Activated T-cell treated with anti-CD3 and anti-CD28 coated beads, Interleukin-2, amount 50 U/mL, for 4 hours (primary cell): ENCODE measurements at places on chromosomes 1 and 21. TPM values are rescaled to one million over a fixed set of nuclear protein-coding genes. Genes with fewer than 3 reads are reported as not detected.
A peak's percentile ranks its signal among the peaks of the same experiment; 100 is the strongest.

DNA sequence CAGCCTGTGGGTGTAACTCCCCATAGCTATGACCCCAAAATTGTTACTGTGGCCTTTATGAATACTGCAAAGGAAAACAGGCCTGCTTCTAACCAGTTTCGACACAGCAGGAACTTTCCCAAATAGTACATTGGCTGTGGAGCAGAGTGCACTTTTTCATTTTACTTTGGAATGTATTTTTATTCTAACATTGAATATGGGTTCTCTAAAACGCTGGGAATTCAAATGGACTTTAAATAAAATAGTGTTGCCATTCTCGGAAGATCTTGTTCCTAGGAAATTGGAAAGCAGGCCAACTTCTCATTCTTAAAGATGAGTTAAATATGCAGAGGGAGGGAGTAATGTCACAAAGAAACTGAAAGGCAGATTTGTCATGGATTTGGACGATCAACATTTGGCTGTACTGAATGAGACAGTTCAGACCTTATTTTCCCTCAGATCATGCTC is 39.6 kb upstream of the ARHGAP29 start:
- no peak for DNase-seq

DNA sequence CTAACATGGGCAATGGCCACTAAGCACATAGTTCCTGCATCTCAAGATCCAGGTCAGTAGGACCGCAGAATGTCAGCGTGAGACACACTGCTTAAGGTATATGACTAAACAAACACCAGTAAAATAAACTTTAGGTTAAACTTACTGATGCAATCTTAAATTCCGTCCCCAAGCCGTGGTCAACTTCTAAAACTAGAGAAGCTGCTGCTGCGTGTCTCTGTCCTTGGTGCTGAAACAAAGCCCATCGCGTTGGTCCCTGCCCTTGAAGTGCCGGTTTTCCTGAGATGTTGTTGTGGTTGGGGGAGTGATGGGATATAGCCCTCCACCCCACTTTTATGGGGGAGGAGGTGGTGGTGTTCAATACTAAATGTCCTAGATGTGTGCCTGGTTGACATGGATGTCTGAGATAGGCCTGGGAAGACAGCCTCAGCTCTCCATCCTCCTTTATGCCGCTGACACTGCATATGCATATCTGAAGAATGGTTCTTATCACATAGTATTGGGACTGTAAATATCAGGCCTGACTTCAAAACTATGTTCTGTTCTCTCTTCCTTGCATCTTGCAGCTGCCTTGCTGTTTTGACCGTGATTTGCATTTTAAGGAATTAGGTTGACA is 72.0 kb upstream of the KCNA3 start:
- peak; percentile 41 for DNase-seq

The ACOT7 gene
- 92.8 TPM for total RNA-seq

GRCh38 chr1:32775640-32776337 is 41.4 kb downstream of the YARS1 start:
- no peak for DNase-seq

DNA sequence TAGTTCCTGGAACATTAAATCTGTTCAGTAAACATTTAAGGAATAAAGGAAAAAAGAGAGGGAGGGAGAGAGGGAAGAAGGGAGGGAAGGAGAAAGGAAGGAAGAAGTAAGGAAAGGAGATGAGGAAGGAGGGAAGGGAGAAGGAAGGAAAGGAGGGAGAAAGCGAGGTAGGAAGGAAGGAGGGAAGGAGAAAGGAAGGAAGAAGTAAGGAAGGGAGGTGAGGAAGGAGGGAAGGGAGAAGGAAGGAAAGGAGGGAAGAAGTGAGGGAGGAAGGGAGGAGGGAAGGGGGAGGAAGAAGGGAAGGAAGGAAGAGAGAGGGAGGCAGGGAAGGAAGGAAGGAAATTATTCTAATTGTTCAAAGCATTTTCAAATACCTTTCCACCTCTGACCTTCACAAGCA is 77.2 kb upstream of the JUN start:
- DNase-seq = no peak

GRCh38 chr1:23566304-23566703 is 7.0 kb upstream of the ID3 start:
- DNase-seq = no peak

DNA sequence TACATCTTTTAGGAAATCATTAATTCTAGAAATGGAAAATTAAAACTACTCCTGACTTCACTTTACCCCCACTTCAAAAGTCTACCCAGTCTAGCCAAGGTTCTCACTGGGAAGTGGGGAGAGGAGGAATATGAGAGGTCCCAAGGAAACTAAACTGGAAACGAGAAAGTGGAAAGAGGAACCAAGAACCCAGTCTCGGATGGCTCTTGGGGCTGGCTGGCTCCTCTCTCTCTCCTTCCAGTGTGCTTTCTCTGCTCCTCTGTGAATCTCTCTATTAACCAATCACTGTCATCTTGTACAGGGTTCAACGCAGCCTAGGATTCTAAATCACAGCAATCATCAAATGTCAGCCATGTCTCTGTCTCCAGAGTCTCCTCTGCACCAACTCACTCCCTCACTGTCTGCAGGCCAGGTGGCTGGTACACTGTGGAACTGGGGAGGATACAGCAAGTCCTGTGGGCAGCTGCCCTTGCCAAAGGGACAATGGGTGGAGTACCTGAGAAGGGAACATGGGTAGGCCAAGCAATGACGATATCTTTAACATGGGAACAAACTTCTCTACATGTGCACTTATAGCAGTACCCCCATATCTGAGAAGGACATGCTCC is 33.7 kb downstream of the GNB1 start:
- no peak for DNase-seq

DNA sequence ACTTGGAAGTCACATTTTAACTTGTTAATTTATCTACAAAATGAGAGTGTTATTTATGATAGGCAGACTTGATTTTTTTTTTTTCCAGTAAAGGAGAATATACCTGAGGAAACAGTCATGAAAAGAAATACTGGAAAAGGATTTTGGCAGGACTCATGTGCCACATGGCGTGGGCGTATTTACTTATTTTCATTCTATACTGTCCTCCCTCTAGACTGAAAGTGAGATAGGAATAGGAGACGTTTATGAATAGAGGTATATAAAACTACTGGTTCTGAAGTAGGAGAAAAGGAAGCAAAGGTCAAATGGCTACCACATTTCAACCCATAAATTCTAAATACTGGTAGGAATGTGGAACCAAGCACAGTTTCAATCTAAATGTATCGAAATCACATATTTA is 94.8 kb upstream of the MPC2 start:
- DNase-seq = no peak

The CD164L2 gene
- not detected for total RNA-seq

- DNase-seq = no peak
Observed at GRCh38 chr1:80056179-80056578, 1049.6 kb upstream of the ADGRL4 start.

- DNase-seq = no peak
Observed at GRCh38 chr1:68401506-68401905, 48.2 kb downstream of the RPE65 start.

- DNase-seq = peak; percentile 36
Observed at GRCh38 chr1:89519779-89520358, 4.8 kb upstream of the LRRC8B start.

The PAQR6 gene
- total RNA-seq = 3.6 TPM

GRCh38 chr1:184747089-184747955 is 7.3 kb downstream of the EDEM3 start:
- DNase-seq = no peak

DNA sequence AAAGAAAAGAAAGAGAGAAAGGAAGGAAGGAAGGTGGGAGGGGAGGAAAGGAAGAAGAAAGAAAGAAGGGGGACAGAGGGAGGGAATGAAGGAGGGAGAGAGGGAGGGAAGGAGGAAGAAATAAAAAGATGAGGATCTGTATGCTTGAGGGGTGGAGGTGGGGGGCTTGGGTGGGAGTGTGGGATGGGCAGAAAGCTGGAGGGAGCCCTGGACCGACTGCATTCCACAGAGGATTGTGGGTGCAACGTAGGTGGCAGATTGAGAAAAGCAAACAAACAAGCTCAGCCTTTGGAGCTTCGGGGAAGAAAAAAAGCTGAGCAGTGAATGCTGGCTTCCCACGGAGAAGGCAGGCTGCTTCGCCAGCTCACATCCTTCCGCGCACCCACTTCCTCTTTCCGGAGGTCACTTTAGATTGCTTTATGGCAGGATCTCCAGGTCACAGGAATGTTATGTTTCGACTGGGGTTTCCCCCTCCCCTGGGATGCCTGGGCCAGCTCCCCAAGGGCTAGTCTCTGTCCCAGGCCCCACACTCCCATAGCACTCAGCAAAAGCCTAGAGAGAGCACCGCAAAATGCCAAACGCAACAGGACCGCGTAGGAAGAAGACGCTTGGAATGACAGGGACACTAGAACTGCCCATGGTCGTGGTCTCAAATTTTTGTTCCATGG is 20.7 kb upstream of the LGALS8 start:
- no peak for DNase-seq

The SPATA17 gene
- not detected for total RNA-seq

DNA sequence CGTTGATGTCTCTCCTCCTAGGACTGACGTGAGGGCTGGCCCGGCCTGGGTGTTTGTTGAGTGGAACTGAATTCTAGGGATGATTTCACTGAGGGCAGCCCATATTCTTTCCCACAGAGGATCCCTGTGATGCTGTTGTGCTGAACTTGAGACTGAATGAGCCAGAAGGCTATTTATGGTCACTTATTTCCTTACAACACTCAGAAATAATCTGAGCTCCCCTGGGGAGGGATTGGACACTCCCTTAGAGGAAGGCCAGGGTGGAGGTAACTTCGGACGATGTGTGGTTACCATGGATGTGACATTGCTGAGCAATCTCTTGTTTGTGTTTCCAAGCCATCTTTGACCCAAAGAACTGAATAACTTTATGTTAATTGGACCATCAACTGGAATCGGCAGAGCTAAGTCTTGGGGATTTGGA is 5.1 kb upstream of the TMCO4 start:
- no peak for DNase-seq

DNA sequence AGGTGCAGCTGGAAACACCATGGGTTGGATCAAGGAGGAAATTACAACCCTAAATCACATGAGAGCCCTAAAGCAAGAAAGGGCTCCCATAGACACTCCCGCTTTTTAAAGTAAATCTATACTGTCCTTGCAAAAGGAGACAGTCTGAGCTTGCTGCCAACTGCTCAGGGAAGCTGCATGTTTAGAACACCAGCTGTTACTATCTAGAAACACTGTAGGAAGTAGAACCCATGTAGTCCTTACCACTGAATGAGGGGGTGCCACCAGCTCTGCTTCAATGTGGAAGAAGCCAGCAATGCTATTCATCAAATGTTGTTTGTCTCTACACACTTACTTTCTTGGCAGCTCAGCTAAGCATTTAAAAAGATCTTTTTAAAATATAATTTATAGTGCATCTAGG is 79.8 kb downstream of the PIGK start:
- DNase-seq = no peak

DNA sequence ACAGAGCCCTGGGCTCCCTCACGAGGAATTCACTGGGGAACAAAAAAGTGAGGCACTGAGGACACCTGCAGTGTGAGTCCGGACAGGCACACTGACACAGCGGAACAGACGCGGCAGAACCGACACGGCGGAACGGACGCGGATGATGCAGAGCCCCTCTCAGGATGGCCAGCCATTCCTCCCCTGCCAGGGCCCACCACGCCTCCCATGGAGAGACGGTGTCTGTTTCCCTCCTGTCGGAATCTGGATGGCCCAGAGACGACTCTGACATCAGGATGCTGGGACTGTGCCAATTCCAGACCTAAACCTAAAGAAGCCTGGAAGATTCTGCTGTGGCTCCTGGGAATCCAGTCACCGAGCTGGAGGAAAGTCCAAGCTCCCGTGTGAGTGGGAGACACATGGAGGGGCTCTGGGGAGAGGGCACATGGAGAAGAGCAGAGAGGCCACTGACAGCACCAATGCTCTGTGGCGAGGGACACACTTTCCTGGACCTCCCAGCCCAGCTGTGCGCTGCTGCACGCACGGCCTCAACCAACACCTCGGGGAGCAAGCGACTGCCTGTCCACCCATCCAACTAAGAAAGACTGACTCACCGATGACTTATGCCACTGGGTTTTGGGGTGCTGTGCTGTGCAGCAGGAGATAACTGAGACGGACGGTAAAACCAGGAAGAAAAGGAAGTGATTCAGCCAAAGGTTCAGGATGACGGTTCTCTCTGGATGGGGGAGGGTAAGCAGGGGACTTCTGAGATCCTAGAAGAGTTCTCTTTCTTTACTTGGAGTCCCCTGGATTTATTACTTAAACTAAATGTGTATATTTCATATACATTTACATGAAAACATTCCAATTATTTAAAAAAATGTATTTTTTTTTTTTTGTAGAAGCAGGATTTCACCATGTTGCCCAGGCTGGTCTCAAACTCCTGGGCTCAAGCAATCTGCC is 23.3 kb downstream of the ZBTB17 start:
- no peak for DNase-seq

- peak; percentile 43 for DNase-seq
Observed at GRCh38 chr21:42193131-42193671, 25.7 kb upstream of the ABCG1 start.

The WNT2B gene
- 0.24 TPM for total RNA-seq

- DNase-seq = no peak
Observed at GRCh38 chr1:156488566-156489165, 11.9 kb downstream of the MEF2D start.

- no peak for DNase-seq
Observed at GRCh38 chr1:86788300-86789206, 84.2 kb downstream of the SH3GLB1 start.

GRCh38 chr21:18614303-18614702 is 210.7 kb upstream of the TMPRSS15 start:
- no peak for DNase-seq

GRCh38 chr21:32389337-32390015 is 3.3 kb downstream of the URB1 start:
- no peak for DNase-seq

The RAP1GAP gene
- total RNA-seq = 1.4 TPM

The MATN1 gene
- total RNA-seq = 2.3 TPM

GRCh38 chr1:198628067-198628455 is 10.8 kb upstream of the PTPRC start:
- DNase-seq = no peak

GRCh38 chr1:85317560-85317959 is 41.1 kb upstream of the BCL10 start:
- DNase-seq = no peak

- DNase-seq = no peak
Observed at GRCh38 chr1:204409123-204409522, 2.5 kb downstream of the PPP1R15B start.

- no peak for DNase-seq
Observed at GRCh38 chr21:44006656-44007055, 5.5 kb upstream of the TRAPPC10 start.

GRCh38 chr1:30701258-30701633 is 22.1 kb downstream of the MATN1 start:
- no peak for DNase-seq

GRCh38 chr1:160578175-160578524 is 1.1 kb downstream of the CD84 start:
- no peak for DNase-seq

The HAO2 gene
- total RNA-seq = not detected

DNA sequence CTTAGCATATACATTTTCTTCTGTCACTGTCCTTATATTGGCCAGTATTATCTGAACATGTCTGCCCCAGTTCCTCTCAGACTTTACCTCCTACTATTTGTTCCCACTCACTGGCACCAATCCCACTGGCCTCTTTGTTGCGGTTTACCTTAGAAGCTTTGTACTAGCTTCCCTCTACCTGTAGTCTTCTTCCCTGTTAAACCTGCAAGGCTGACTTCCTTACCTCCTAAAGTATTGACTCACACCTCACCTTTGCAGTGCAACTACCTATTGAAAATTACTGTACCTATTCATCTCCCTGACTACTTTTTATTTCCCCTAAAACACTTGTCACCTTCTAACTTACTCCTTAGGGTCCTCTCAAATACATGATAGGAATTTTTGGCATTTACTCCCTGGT is 111.1 kb downstream of the CLEC20A start:
- DNase-seq = no peak
